ENCODE measurements at places on chromosomes 16 and 17.
A peak's percentile ranks its signal among the peaks of the same experiment; 100 is the strongest.

DNA sequence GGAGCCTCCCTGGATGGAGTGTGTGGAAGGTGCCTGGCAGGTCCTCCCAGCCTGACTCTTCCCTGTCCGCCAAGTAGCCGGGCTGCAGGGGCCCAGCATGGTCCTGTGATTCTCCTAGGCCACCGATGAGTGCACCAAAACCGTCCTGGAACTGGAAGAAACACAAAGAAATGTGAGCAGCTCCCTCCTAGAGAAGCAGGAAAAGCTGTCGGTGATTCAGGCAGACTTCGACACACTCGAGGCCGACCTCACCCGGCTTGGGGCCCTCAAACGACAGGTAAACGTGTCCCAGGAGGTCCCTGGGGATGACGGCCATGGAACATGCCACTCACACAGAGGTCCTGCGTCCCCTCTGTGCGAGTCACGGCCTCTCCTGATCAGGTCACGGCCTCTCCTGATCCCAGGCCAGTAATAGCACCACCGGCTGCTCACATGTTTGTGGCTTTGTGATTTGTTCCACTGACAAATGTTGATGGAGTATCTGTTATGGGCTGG, 4.2 kb upstream of the GAA start:
- DNase-seq = no peak

DNA sequence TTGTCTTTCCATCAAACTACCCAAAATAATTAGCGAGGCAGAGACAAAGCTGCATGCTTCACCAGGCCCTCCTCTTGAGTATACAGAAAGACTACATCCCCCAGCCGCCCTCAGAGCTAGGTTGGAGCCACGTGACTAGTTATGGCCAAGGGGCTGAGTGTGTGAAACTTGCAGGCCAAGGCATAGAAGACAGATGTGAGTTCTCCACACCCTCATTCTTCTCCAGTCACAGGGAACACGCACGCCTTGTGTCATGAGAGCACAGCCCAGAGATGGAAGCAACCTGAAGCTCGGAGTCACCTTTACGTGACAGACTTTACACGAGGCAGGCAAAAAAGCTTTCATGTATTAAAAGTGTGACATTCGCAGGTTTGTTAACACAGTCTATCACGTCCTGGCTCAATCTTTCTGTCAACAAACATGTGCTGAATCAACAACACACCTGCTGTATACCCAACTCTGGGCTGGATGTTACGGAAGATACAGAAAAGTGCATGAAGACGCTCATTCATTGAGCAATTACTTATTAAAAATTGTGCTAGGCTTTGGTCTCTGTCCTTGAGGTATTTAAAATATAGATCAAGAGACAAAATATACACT, 38.3 kb downstream of the STX8 start:
- DNase-seq = no peak

GRCh38 chr16:68086336-68086841, 1.2 kb downstream of the NFATC3 start:
- DNase-seq = no peak

DNA sequence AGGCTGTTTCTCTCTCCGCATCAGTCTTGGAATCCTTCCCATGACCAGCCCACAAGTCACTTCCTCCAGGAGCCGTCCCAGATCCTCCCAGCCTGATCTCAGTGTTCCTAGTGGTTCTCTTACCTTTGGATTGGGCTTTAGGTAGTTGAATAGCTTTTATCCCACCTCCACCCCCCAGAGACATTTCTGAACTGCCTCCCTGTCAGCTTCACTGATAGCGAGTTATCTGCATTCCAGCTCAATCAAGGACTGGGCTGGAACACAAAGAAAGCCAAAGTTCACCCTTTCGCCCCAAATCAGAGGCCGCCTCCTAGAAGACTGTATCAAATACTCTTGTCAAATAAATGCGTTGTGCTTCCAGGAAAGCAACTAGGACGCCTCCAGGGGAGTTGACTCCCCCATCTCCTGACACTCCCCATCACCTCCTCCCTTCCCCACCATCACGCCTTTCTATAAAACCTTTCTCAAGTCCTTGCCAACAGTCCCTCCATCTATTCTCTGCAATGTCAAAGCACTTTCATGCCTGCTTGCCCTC, 72.7 kb downstream of the TMEM132E start:
- DNase-seq = no peak

GRCh38 chr17:4542003-4542725, 13.0 kb downstream of the MYBBP1A start:
- DNase-seq = no peak

DNA sequence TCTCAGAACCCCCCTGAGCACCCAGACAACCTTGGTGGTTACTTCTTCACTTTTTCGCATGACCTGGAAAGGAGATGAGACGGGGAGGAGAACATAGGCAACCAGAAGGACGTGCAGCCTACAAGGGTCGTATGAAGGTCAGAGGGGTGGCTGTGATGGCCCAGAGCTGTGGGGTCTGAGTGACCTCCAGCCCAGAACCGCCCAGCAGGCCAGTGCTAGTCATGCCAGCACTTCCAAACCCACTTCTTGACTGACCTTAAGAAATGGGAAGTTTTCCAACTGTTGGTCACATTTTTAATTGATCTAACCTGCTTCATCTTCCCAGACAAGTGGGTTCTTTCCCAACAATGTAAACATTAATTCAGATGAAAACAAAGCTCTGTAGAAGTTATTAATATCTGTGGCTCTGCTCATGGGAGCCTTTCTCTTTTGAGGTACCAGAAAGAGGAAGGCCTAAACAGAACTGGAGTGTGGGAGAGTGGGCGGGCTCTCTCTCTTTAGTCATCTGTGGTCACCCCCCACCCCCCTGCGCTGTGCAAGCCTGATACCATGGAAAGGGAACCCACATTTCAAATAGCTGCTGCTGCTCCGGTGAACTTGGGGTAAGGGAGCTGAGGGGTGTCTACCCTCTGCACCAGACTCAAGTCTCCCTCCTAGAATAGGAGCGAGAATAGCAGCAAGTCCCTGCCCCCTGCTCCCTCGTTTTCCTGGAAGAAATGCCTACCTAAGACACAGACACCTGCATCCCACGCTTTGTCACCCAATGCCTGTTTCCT, 101.6 kb downstream of the RAB11FIP4 start:
- DNase-seq = peak; percentile 51

DNA sequence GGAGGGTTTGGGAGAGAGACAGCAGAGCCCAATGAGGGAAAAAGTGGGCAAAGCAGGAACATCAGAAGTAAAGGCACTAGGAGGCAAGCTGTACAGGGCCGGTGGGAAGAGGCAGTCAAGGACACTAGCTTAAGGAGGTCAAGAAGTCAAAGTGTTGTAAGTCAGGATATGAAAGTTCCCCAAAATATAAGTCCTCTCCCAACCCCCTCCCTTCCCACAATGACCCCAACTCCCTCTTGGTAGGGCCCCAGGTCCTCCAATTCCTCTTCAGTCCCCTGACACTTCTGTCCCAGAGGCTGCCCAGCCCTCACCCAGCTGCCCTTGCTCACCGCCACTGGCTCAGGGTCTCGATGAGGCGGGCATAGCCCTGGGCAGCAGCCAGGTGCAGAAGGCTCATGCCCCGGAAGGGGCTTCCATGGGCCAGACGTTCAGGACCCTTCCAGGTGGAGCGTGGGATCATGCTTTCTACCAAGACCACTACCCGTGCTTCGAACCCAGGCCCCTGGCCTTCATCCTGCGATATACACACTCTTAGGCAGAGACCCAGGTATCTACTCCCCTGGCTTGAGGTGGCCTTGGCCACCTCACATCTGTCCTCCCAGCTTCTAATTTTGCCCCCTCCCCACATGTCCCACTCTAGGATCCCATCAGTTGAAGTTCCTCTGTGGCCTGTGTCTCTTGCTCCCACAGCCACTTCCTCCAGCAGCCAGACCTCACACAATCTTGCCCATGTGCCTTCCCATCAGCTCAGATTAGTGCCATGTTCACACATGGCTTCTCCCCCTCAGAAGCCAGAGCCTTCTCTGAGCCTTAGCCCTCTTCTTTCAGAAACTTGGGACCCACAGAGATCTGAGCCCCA, 5.9 kb upstream of the SPAG7 start:
- no peak for DNase-seq

DNA sequence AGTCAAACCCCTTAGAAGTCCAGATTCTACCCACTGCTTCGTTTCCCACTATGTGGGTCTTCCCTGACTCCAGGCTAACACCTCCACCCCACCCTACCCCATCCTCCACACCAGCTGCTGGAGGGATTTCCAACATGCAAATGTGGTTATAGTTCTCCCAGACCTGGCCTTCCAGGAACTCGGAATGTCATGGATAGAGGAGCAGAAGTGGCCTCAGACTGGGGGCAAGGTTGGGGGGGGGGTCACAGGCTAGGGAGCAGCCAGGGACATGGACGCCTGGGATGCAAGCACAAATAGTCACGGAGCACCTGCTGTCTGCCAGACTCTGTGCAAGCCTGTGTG, 2.0 kb downstream of the CAMKK1 start:
- DNase-seq = no peak

GRCh38 chr16:30437511-30438046, 7.7 kb upstream of the DCTPP1 start:
- DNase-seq = no peak

- DNase-seq = peak; percentile 1
Measured at GRCh38 chr16:79089735-79090284, 510.7 kb downstream of the MAF start.

- no peak for DNase-seq
Measured at GRCh38 chr17:1736348-1737281, 6.1 kb upstream of the SERPINF2 start.

- no peak for DNase-seq
Measured at GRCh38 chr16:17224879-17225281, 245.9 kb downstream of the XYLT1 start.

DNA sequence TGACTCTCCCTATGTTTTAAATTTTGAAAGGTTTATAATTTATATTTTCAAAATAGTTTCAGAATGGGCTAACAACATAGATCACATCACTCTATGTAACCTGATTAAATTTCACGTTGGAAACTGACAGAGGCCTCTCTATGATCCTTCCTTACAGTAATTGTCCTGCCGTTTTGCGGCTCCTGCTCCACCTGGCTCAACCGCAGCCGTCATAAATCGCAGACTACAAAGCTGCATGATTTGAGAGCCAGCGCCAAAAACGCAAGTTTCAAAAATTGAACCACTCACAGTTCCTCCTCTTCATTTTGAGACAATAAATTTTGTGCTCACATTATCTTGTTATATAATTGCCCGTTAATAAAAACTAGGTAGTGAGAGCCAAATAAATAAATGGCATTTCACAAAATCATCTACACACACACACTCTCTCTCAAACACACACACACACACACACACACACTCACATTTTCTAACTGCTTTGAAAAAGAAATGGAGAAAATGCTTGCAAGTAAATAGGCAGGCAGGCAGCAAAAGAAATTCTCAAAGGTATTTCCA, 263.1 kb upstream of the PSMD7 start:
- no peak for DNase-seq

- DNase-seq = peak; percentile 61
Measured at GRCh38 chr17:2053380-2054261, 1.3 kb upstream of the HIC1 start.

DNA sequence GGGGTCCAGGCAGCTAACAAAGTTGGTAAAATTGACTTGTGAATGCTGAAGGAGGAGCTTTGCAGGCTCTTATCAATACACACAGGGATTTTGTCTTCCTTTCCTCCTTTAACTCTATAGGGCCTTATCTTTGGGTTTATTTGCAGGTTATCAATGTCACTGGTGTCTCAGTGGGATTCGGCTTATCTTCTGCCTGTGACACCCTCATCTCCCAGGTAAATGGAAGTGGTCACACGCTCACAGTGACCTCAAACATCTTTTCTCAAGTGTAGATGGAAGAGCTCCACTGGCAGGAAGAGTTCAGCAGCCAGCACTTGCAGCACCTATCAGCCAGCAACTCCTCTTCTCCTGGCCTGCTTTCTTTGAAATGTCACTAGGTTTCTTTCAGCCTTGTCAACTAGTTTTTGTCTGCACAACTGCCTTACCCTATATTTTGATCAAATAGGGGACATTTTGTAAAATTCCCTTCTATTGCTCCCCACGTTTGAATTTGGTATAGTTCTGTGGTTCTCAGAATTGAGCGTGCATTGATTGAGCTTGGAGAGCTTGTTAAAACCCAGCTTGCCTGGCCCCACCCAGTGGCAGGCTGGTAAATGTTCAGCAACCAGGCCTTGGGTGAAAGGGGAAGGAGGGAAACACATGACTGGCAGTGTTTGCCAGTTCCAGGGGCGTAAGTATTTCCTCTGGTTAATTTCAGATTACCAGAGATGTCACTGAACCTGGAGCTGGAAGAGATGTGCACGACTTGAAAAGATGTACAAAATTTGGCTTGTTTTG, 12.8 kb downstream of the SLC47A1 start:
- no peak for DNase-seq

DNA sequence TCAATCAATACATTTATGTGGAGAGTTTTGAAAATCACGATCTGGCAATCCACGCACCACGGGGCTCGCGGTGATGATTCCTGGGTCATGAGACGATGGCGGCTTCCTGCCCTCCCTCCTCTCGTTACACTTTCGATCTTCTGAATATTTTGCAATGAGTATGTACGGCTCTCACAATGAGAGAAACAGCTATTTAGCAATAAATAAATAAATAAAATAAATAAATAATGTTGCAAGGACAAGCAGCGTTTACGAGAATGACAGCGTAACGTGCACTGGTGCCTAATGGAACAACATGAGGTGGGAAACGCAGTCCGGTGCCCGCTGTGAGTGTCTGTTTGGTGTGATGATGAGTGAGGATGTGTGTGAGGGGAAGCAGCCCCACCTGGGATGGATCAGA, 46.7 kb upstream of the JPH3 start:
- DNase-seq = no peak

DNA sequence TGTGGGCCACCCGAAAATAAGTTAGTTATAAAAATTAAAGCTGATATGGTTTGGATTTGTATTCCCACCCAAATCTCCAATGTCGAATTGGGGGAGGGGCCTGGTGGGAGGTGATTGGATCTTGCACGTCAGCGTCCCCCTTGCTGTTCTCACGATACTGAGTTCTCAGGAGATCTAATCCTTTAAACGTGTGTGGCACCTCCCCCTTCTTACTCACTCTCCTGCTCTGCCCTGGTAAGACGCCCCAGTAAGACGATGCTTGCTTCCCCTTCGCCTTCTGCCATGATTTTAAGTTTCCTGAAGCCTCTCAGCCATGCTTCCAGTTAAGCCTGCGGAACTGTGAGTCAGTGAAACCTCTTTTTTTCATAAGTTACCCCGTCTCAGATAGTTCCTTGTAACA, 35.4 kb downstream of the SYCE1L start:
- no peak for DNase-seq

GRCh38 chr17:49942947-49943346, 26.0 kb upstream of the DLX4 start:
- DNase-seq = no peak

- no peak for DNase-seq
Measured at GRCh38 chr17:40501499-40501911, at the start of gene TNS4. Gene TNS4 (minus strand): TSS chr17:40501623. CDS start chr17:40496425, 5,198 bp downstream.

DNA sequence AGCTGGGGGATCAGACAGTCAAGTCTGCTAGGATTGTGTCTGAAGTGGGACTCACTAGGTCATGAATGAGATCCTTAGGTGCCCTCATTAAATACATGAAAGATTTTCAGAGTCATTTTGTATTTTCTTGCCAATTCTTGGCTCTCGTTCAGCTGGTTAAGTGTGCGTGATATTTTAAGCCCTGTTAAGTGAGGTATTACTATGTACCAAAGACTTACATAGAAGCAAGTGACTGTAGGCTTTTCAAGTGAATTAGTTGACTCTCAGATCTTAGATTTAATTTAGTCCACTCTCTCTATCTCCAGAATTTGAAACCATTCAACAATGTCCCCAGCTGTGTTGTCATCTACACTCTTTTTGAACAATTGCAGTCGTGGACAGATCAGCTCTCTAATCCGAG, 219.4 kb downstream of the FOXL1 start:
- no peak for DNase-seq
